ENCODE measurements at places on chromosomes 1 and 21.
A peak's percentile ranks its signal among the peaks of the same experiment; 100 is the strongest.

GRCh38 chr1:51867479-51868232 is 10.9 kb downstream of the NRDC start:
- no peak for DNase-seq

DNA sequence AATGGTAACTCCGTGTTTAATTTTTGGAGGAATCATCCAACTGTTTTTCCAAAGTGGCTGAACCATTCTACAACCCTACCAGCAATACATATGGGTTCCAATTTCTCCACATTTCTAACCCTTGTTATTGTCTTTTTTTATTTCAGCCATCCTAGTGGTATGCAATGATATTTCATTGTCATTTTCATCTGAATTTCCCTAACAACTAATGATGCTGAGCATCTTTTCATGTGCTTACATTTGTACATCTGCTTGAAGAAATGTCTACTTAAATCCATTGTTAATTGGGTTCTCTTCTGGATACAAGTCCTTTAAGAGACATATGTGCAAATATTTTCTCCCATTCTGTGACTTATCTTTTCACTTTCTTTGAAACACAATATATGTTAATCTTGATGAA is 43.3 kb downstream of the EPRS1 start:
- DNase-seq, result no peak

DNA sequence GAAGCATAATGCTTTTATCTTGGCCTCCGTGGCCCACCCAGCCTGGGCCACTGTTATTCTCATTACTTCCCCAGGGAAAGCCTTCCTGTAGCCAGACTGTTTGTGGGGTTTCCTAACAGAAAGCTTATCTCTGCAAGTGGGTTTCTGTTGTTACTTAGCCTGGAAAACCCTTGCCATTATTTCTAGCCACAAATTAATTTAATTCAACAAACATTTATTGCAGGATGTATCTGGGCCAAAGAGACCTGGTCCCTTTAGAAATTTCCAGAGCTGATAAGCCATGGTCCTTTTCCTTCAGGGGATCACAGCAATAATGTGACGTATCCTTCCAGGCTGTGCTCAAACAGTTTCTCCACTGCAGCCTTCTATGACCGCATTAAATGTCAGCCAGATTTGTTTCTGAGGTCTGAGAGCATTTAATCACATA is 20.9 kb downstream of the TNN start:
- DNase-seq, result no peak

GRCh38 chr1:186536273-186536890 is 75.5 kb upstream of the PDC start:
- no peak for DNase-seq

DNA sequence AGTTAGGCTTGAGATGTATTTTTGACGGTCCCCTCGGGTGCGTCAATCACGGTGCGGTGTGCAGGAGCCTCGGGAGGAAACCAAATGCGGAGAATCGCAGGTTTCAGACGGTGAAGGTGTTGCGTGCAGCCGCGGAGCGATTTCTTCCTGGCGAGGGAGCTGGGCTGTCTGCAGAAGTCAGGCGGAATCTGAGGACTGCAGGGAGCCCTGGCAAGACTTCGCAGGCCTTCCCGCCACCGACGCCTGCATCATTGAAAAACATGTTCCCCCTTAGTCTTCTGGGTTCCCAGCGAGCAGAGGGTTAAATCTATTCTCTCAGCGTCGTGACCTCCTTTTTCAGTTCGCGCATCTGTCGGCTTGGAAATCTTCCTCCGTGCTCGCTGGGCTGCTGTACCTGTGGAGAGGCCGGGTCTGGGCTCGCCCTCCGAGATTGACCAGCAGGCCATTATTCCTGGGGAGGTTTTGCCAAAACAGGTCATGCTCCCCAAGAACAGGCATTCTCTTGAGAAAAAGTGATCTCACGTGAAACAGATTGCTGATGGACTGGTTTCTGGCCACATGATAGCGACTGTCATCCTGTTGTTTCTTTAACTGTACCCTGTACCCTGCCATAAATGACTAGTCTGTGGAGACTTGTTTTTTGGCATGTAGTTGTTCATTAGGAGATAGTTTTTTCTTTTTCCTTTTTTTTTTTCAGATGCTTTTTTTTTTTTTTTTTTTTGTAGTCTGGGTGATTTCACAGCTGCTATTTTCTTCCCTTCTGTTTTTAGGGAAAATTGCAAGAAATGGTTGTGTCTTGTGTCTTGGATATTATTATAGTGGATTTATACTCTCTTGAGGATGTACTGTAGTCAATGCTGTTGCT is 894 bp downstream of the EPB41 start:
- no peak for DNase-seq

DNA sequence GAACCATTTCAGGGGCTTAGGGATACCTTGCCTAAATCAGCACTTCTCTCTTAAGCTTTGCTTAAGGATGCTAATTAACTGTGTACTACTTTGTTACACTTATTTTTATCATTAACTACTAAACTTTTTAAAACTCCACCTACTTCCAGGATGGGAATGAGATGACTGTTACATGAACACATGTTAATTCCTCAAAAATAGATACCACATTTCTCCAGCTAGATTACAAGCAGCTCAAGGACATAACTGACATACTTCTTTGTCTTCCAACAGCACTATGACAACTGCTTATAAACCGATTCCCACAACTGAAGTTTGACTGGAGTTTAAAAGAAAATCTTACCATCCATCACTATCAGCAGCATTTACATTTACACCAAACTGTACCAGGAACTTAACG is 53.7 kb downstream of the TP53BP2 start:
- no peak for DNase-seq

- DNase-seq, result no peak
Measured at GRCh38 chr1:200359610-200360163, 50.1 kb downstream of the ZNF281 start.

GRCh38 chr1:200153277-200154055 is 126.0 kb downstream of the NR5A2 start:
- peak; percentile 62 for DNase-seq

GRCh38 chr1:87149241-87150041 is 179.2 kb upstream of the LMO4 start:
- no peak for DNase-seq

DNA sequence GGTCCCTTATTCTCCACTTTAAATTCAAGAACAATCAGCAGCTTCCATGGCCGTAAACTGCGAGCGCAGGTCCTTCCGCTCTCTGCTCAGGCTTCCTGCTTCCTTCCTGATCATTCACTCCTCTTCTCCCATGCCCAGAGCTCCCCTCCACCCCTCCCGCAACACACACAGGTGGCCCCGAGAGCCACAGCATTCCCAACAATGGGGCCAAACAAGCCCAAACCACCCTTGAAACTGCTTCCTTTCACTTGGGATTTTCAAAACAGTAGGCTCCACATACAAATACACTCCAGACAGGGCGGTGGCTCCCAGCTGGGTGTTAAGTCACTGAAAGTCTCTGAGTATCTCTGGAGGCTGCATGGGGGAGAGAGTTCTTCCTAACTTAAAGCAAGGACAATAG is 11.4 kb downstream of the FAM89A start:
- no peak for DNase-seq

- DNase-seq, result no peak
Measured at GRCh38 chr21:38205940-38206339, 50.9 kb upstream of the KCNJ15 start.
